ENCODE measurements at places on chromosomes 2 and 18.

DNA sequence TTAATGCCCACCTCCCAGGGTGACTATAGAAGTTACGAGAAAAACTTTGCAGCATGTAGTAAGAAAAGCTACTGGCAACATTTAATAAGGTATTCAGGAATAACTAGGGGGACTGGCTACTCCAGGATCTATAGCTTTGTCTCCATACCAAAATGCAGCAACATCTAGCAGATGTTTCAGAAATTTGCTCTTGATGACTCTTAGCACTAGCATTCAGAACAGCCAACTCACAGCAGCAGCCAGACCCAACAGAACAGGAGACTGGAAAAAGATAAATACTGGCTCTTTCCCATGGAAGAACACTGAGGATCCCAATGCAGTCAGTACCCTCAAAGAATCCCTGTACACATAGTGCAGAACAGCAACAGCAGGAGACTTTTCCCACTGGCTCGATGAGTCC, 105.0 kb downstream of the PRKRA start:
- DNase-seq, result no peak

- no peak for DNase-seq
Observed at GRCh38 chr2:108936076-108936864, 52.8 kb downstream of the EDAR start.

DNA sequence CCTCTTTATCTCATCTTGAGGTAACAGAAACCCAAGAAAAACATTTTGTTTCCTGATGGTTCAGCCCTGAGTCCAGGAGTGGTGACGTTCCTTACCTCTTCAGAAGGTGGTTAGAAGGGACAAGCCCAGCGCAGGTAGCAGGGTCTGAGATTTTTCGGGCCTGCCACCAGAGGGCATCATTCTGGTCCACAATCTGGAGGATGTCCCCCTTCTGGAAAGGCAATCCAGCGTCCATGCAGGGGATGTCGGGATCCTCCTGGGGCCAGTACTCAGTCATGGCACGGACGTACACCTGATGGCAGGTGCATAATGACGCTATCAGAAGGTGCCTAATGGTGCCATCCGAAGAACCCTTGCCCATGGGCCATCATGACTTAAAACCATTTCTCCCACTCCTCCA, 17.7 kb downstream of the MPP4 start:
- no peak for DNase-seq

DNA sequence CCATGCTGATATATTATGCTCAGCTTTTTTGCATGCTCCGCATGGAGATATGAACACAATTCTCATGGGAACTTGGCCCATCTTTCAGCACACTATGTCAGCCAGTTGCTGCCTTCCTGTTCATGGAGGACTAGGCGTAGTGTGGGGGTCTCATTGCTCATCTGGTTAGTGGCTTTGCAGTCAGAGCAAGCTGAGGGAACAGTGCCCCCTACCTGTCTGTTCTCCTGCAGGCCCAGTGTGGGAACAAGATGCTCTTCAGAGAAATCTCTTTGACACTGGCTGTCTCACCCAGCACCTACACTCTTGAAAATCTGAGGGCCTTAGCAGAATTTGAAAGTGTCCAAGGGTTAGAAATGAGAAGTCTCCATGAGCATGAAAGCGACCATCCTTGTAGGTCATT, 47.1 kb downstream of the SPTBN1 start:
- no peak for DNase-seq

DNA sequence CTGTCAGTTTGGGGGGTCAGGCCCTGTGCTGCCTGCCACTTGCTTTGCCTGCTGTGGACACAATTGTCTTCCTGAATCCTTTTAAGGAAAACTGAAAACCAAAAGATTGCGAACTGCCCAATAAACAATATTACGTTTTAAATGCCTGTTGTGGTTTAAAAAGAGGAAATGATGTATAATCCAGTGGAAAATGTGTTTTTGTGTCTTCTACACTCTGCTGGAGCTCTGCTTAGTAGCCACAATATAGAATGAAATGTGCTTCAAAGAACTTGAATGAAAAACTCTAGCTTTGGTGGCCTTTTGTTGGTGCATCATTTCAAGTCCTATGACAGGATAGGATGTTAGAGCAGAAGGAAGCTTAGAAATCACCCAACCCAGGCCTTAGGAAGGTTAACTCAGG, 23.2 kb upstream of the CABYR start:
- no peak for DNase-seq

DNA sequence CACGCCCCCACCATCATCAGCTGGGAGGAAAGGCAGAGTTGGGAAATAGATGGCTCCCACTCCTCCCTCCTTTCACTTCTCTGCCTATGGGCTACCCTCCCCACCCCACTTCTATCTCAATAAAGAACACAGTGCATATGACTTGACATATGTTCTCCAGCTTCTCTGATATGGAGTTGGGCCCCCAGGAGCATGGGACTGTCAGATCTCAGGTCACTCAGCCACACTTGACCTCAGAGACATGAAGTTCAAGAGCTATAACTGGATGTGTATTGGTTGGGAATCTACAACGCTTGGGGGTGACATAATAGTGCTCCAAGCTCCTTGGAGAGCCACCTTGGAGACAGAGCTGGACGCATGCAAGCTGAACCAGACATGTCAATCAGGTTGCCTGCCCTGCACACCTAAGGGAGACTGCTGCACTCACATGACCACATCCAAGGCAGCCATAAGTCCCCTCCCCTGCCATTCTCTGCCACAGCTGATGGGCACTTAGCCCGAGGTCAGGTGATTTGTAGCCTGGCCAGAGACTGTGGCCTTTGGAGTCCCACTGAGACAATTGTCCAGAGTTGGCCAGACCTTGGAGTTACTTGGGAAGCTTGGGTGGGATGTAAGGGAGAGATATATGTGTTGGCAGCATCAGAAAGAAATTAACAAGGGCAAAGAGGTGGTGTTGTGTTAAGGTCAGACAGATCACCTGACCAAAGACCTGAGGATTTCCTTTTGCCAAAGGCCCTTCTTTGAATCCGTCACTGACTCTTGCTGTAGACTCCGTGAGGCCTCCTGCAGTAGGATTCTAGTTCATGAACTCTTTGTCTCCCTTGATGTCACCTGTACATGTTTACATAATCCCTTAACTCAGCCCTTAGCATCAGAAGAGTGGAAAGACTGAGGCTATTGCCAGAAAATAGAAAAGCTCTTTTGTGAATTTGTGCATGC, 3.7 kb downstream of the INHA start:
- DNase-seq, result no peak

- DNase-seq, result no peak
Observed at GRCh38 chr2:207121784-207122183, 44.0 kb downstream of the KLF7 start.

DNA sequence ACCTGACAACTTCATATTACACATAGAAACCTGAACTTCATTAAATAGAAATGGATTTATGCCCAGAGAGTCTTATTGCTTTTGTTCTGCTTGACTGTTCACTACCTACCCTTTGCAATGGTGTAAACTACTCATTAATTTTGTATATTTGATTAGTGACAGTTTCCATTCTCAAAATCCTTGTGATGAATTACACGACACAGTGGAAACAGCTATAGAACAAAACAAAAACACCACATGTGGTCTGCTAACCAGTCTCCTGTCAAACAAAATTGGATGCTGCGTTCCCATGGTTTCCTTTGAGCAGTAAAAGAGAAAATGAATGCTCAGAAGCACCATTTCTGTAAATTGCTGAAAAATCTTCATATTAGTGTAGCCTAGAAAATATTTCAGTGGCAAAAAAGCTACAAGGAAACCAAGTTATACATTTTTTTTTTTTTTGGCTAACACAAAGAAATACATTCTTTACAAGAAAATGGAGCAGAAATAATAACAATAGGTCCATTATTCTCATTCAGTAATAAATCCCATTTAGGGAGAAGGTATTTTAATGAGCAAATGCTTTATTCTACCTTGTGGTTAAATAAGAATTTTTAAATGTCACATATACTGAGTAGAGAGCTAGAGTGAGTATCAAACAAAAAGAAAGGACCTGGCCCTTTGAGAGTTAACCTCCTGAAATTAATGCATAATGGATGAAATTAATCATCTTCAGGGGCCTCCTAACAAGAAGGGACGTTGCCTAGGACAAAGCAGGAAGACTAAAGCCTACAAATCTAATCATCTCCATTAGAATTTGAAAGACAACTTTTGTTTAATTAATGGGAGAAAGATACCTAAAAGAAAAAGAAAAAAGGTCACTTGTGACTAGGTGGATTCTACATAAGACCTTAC, 355.1 kb upstream of the ZC3H15 start:
- no peak for DNase-seq

- DNase-seq, result no peak
Observed at GRCh38 chr2:41940060-41940744, 107.6 kb upstream of the PKDCC start.

DNA sequence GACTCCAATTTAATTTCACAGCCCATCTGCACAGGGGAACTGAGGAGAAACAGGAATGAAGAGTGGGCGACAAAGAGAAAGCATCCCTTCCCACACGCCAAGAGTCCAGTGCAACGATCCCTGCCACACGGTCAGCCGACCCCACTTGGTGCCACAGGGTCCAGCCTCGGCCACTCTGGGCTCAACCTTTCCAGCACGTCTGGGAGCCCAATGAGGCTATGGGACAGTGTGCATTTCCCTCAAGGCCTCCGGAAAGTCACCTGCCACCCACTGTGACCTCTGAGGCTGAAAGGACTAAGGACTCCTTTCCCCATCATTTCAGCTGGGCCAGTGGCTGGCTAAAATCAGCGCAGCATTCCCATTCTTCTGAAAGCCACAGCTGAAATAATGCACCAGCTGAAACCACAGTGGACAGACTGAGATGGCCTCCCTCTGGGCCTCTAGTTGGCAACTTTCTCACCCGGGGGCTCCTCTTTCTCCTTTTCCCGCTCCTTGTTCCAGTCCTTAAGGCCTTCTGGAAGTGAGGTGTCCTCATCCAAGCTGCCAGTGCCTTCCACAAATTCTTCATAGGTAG, 21.2 kb downstream of the TUBB6 start:
- DNase-seq, result no peak

DNA sequence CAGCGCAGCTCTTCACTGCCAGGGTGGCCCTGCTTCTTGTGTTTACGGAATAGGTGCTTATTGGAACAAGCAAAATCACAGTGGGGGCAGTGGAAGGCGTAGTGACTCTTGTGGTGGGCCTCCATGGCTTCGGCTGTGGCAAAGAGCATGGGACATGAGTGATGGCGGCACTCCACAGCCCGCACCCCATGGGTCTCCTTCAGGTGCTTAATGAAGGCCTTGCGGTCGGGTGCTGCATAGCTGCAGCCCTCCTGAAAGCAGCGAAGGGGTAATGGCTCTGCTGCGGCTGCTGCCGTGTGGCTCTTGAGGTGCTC, 10.7 kb downstream of the ZNF142 start:
- no peak for DNase-seq

DNA sequence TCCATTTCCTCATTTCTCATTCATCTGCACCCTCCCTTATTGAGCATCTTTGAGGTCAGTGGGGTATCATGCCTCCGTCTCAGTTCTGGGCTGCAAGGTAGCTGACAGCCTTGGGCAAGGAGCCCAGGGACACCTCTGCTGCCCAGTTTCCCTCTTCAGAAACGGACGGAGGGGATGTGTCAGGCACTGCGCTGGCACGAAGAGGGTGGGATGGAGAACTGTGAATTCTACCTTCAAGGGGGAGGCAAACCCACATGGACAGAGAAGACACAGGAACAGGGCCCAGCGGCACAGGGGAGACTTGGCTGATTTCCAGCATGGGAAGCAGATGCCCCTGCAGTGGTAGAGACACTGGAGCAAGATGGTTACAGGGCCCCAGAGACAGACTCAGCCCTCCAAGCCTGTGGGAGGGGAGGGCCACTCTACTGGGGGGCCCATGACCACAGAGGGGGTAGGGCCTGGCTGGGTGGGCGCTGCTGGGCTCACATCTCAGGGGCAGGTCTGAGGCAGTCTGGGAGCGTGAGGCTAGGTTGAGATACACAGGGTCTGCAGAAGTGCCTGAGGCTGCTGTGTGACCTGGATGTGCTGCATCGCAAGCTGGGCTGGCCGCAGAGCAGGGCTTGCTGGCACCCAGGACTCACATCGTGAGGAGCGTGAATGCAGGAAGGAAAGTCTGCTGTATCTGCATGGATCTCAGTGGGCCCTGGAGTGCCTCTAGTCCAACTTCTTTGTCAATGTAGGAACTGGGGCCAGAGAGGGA, 92.3 kb downstream of the HS1BP3 start:
- no peak for DNase-seq

DNA sequence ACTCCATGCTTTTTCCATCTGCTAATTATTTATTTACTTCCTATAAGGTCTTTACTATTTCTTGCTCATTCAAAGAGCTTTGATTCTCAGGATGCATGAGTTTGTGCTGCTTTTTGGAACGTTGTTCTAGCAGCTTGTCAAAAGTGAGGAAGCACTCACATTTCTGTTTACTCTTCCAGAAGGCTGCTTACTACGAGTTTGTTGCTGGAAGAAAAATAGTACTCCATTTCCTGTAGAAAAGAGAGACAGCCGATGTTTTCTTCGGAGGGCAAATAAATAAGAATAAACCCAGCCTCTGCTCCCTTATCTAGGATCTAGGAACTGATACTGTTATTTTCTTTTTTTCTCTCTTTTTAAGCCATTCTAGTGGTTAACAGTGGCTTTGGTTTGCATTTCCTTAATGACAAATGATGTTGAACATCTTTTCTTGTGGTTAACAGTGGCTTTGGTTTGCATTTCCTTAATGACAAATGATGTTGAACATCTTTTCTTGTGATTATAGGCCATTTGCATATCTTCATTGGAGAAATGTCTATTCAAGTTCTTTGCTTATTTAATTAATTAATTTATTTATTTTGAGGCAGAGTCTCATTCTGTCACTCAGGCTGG, 20.5 kb downstream of the CYP27A1 start:
- DNase-seq, result no peak

DNA sequence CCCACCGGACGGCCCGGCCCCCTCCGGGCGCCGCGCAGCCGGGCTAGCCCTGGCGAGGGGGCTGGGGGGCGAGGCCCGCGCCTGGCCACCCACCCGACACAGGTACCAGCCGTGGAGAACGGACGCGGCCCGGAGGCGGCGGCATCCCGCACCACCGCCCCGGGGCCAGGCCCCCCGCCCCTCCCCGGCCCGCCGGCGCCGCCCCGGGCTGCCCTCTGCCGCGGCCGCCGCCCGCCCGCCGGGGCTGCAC, 405 bp downstream of the SOS1 start:
- no peak for DNase-seq

DNA sequence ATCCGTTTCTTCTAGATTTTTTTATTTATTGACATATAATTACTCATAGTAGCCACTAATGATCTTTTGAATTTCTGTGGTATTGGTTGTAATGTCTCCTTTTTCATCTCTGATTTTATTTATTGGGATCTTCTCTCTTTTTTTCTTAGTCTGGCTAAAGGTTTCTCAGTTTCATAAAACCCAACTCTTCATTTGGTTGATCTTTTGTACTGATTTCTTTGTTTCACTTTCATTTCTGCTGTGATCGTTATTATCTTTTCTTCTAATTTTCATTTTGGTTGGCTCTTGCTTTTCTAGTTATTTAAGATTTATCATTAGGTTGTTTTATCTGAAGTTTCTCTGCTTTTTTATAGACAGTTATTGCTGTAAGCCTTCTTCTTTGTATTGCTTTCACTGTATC, 463.6 kb upstream of the CRIM1 start:
- DNase-seq, result no peak

DNA sequence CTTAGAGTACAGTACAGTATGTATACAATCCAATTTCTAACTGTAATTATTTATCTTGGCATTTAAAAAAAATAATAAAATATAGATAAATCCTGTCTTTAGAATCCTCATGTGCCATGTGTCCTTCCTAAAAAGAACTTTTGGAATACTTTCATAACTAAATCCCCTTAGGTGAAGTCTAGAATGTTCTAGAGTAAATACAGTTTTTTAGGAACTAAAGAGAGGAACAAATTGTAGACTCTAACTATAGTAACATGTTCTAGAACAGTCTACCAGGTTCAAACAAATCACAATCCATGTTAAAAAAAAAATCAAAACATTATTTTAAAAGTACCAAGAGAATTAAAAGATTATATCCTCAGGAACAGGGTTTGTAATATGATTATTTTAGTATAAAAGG, 80.6 kb upstream of the CCDC141 start:
- no peak for DNase-seq

Measured in putamen (tissue), 1 donor.